ENCODE measurements at places on chromosomes 3 and 15.

GRCh38 chr3:63519426-63519825, 133.0 kb upstream of the SNTN start:
- DNase-seq = no peak

DNA sequence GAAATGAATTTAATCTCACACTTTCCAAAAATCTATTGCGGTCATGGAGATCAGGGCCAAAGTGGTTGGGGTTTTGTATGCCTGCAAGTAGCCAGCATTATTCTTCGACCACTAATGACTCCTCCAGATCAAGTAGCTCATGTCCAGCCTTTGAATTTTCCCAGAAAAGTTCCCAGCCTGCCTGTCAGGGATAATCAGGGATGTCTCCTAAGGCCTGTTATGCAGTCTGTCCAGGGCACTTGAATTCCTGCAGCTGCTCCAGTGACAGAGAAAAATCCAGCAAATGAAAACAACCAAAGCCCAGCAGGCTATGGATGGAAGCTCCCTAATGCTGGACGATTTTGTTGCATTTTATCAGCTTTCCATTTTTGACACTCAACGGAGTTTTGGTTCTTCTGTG, 215.4 kb downstream of the ADAMTSL3 start:
- no peak for DNase-seq

DNA sequence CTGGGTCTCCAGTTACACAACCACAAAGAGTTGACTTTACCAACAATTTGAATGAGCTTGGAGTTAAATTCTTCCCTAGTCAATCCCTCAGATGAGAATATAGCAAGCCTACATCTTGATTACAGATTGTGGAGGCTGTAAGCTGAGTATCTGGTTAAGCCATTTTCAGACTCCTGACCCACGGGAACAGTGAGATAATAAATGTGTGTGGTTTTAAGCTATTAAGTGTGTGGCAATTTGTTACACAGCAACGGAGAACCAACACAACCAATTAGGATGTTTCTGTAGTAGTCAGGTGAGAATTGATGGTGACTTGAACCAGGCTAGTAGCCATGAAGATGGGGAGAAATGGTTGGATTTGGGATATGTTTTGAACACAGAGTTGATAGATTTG, 37.7 kb upstream of the SLC4A7 start:
- DNase-seq = no peak

- DNase-seq = no peak
Measured at GRCh38 chr3:12782172-12782815, 14.2 kb upstream of the CAND2 start.

- DNase-seq = no peak
Measured at GRCh38 chr3:182041668-182042291, 330.1 kb downstream of the SOX2 start.

- DNase-seq = no peak
Measured at GRCh38 chr15:71677766-71678165, 132.6 kb upstream of the NR2E3 start.

DNA sequence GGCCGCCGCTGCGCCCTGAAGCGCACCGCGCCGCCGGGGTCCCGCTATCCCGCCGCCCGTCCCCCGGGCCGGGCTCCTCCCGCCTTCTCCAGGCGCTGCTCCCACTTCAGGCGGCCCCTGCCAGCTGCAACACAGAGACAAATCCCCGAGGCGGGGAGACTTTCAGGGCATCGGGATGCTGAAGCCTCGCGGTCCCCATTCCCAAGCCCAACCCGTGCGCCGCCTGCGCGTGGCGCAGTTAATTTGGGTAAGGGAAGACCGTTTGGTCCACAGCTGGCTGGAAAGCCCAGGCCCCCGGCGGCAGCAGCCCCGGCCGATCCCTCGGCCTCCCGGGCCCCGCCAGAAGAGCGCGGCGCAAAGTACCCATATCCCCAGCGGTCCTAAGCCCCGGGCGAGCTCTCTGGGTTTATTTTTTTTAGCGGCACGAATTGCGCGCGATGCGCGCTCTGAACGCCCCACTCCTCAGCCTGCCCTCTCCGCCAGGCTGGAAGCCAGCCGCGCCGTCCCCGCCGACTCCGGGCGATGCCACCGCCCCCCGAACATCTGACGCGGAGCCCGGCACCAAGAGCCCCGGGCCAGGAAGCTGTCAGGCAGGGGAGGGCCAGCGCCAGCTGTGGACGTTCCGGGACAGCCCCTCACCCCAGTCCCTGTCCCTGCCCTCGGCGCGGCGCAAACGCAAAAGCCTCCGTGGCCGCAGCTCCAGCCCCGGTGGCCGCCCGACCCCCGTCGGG, 517 bp downstream of the FBN1 start:
- DNase-seq = no peak

- no peak for DNase-seq
Measured at GRCh38 chr3:127761441-127761801, 60.9 kb downstream of the MGLL start.

DNA sequence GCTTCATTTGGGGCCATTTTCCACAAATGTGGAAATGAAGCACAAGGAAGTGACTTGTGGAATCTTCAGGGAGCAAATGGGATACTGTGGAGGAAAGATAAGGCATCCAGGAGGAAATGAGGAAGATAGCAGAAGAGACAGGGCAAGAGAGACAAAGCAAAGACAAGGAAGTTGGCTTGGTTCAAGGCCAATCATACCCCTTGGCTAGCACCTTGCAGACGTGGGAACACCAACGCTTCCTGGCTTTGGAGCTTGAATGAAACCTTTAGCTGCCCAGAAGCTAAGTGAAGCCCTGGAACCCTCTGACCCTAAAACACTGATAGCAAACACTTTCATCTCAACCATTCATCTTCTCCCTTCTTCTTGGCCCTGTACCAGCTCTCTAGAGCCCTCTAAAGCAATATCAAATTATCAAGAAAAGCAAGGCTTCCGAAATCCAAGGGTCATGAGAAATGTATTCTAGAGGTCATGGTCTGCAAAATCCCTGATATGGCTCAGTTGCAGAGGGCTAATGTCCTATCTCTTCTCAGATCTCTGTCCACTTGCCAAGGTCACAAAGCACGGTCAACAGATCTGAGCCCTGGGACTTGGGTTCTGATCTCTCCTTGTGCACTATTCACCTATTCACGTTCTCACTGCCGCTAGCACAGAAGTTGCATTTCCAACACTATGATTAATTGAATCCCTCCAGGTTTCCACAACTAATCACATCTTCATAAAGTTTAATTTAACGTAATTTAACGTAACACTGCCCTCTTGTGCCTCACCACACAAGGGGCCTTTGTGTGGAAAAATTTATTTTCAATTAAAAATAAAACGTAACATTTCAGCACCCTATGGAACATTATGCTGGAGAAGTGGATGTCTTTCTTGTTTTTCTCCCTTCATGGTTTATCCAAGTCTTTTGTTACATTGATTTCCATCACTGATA, 557.6 kb upstream of the ADAMTS9 start:
- no peak for DNase-seq

- no peak for DNase-seq
Measured at GRCh38 chr3:55651011-55651410, 163.9 kb upstream of the WNT5A start.

- DNase-seq = no peak
Measured at GRCh38 chr15:90153658-90154057, 47.5 kb upstream of the SEMA4B start.

GRCh38 chr15:60353245-60353920, 44.4 kb downstream of the ANXA2 start:
- DNase-seq = no peak

- no peak for DNase-seq
Measured at GRCh38 chr3:14237457-14237856, 58.8 kb downstream of the LSM3 start.

DNA sequence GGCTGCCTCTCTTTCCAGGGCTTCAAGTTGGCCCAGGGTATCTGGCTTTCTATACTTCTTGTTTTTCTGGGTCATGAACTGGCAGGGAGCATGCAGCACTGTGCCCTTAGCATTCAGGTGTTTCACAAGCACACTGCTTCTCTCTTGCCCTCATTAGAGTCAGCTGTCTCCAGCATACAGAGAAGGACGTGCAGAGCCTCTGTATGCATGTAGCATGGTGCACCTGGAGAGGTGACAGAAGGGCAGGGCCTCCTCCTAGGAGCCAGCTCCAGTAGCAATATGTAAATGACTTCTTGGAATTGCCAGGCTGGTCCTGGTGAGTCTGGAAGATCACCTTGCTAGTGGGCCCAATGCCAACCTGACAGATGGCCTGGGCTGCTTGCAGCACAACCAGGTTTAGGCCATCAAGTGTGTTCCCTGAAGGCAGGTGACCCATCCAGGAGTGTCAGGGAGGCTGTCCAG, 44.8 kb upstream of the ATP2C1 start:
- DNase-seq = no peak

- no peak for DNase-seq
Measured at GRCh38 chr3:49841126-49841696, 15.2 kb downstream of the TRAIP start.

DNA sequence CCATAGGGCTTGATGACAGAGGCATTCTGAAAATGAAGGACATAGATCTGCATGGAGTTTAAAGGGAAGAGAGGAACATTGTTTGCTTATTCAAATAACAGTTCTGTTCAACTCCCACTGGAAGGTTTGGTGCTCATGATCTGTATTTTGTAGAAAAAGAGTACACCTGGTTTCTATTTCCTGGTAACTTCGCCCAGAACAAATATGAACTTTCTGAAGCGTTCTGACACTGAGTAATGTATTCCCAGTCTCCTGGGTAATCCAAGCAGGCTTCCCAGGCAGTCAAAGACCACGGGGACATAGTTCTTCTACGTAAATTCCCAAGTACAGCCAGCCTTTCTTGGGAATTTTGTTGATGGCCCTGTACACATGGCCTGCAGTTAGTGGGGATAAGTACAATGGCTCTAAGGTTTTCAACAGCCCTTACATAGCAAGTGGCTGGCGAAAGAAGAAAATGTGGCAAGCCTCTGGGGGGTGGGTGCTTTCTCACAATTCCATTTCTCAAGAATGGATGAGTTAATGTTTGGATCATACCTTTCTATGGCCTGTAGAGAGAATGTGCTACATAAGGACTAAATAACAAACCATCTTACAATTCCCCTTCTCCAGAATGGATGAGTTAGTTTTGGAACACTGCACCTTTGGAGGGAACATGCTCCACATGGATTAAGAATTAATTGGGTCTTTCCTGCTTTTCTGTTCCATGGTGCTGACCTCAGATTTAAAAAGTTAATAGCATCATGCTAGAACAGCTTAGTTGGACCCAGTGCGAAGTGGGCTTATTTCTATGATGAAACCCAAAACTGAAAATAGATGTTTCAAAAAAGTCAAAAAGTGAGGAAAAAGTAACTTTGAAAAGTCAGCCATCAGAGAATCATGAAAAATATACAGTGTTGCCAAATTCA, 52.7 kb downstream of the COL6A6 start:
- no peak for DNase-seq

- DNase-seq = no peak
Measured at GRCh38 chr15:22989576-22990477, 9.7 kb upstream of the CYFIP1 start.

DNA sequence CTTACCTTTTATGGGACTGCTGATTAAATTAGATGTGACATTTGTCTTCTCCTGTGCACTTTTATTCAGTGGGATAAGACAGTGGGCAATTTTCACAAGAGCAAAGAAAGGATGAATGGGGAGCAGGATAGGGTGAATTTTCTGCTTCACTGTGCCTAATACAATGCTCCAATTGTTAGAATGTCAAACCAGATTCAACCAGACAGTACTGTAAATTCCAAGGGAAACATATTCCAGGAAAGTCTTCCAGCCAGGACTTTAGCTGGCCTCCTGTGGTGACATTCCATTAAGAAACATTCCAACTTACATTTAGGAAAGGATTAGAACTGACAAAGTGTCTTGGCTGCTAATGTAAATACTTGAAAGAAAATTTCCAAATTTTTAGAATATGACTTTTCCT, 100.1 kb upstream of the PROK2 start:
- DNase-seq = no peak

DNA sequence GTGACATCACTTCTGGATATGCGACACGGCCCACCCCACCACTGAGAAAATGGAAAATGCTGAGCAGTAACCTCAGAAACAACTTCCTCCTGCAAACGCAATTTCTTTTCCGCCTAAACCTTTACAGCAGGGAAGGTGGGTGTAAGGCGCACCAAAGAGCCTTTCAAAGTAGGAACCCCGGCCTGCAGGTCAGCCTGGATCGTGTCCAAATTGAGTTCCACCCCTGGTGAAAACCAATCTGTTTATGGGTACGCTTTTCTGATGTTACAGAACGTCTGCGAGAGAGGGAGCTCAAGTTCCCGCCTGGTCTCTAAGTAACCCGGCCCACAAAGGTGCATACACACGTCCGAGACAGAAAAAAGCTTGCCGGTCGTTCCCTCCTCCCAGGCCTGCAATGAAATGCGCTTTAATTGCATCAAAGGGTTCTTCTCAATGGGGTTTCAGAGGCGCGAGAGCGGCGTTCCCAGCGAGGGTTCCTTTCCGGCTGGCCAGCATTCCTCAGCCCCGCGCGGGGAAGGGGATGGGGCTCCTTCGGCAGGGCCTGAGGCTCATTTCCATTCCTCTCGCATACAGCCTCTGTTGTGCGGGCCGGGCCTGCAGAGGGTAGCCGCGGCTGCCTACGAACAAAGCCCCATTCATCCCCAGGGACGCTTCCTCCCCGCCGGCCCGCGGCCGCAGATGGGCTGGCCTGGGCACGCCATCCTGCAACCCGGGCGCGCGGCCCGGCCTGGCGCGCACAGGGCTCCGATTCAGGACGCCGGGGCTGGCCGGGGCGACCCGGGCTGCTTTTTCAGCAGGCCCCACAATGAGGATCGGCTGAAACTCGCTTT, 138.1 kb downstream of the TMCO5A start:
- DNase-seq = no peak

GRCh38 chr15:51738553-51738952, 1.1 kb upstream of the LYSMD2 start:
- no peak for DNase-seq

DNA sequence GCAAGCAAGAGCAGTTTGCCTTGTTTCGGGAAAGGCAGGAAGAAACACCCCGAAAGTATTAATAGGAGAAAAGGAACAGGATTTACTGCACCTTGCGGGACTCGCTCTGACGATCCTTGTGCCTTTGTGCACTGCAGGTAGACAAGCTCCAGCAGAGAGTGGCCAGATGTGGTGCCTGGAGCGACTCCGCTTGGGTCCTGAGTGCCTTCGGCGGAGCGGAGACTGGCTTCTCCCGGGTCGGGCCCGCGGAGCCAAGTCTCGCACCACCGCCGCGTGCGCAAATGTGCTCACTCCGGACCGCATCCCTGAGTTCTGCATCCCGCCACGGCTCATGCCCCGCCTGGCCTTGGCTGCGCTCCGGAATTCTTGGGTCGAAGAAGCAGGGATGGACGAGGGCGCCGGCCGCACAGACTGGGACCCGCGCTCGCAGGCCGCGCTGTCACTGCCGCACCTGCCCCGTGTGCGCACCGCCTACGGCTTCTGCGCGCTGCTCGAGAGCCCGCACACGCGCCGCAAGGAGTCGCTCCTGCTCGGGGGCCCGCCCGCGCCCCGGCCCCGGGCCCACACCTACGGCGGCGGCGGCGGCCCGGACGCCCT, 769 bp downstream of the C2CD4A start:
- DNase-seq = no peak

DNA sequence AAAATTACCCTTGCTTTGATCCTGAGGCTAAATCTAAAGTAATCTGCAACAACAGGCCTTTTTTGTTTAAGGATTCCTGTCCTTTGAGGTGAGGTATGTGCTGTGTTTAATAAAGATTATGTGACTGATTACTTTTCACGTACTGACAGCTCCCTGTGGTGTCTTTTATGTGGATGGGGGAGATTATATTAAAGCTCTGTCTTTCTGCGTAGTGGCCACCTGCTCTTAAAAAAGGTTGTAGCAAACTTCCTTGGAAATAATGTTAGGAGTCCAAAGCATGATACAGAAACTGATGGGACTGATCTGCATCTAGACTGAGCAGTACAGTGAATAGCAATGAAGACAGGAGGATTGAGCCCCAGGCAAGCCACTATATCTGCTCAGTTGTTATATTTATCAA, 453.0 kb upstream of the GOLIM4 start:
- DNase-seq = no peak

- DNase-seq = no peak
Measured at GRCh38 chr3:100706365-100706764, 2.9 kb upstream of the TFG start.
